ENCODE measurements at places on chromosomes 4 and X. TPM values are rescaled to one million over a fixed set of nuclear protein-coding genes. Genes with fewer than 3 reads are reported as not detected.

FAM199X gene
- 12.0 TPM for total RNA-seq

DCX gene
- not detected for total RNA-seq

DNA sequence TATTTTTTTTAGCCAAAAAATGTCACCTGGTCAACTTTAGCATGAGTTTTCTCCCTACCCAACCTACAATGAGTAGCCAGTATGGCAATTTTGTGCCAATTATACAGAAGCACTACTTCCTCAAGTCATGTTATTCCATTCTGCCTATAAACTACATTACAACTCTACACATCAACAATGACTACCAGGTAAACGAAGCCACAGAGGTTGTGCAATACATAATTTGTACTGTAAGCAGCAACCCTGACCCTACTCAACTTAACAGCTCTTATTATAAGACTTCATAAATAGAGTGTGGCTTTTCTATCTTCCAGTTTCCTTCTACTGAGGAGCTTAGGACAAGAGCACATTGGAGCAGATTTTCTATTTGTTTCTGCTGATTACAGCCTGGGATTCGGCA lies 160.5 kb downstream of the HS3ST1 start:
- DNase-seq = no peak

- no peak for DNase-seq
Observed at GRCh38 chrX:10387011-10387410, 230.2 kb downstream of the CLCN4 start.

- DNase-seq = no peak
Observed at GRCh38 chrX:14010566-14010965, 19.1 kb downstream of the GEMIN8 start.

DNA sequence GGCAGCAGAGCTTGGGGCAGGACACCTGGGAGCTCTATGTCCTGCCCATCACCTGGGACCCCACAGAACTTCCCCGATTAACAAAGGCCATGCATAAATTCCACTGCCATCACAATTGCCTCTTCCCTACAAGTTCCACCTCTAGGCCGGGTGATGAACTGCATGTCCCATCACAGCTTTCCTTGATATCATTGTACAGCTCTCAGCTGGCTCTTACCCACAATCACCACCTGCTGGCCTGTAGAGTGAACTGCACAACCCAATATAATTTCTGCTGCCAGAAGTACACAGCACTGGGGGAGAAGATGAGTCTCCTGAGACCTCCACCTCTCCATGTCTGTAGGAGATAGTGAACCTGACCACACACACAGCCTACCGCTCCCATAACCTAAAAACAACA lies 285.0 kb upstream of the AADAT start:
- DNase-seq = no peak

GRCh38 chr4:17997129-17997528 lies 24.4 kb downstream of the LCORL start:
- DNase-seq = no peak

DNA sequence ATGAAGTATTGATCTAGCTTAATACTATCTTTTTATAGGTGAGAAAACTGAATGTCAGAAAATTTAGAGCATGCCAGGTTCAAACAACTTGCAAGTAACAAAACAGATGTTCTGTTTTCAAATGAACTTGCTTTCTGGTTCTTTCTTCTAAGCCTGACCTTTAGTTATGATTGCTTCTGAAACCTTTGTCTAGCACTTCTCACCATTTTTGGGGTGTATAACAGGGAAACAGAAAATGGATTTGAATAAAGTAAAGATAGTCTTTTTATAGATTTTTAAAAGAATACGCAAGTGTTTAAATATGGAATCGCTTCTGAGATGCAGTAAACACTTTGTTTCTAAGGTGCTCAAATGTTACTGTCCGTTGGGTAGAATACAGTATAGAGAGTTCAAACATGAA lies 687.2 kb upstream of the CPEB2 start:
- no peak for DNase-seq

DNA sequence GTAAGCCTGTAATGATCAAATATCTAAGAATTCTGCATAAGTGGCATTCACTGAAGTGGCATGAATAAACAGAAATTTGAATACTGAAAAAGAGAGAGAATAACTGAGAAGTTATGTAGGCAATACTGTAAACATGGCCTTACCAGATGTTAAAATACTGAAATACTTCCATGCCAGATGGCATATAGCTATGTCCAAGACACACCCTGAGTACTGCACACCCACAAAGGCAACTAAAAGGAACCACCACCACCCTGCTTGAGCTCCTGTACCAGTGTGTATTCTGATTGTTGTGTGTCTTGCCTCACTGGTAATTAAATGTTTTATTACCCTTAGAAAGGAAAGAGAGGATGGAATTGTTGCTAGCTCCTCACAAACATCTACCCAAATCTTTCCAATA lies 192.1 kb downstream of the ADAMTS3 start:
- no peak for DNase-seq

- no peak for DNase-seq
Observed at GRCh38 chr4:145879598-145879997, 59.0 kb downstream of the ZNF827 start.

- DNase-seq = no peak
Observed at GRCh38 chr4:85842540-85842939, 367.6 kb downstream of the ARHGAP24 start.

- DNase-seq = no peak
Observed at GRCh38 chrX:32408389-32408788, 803.0 kb downstream of the DMD start.
